ENCODE measurements at places on chromosomes 5 and 9.

GRCh38 chr5:146007989-146008388 lies 71.6 kb downstream of the SH3RF2 start:
- no peak for DNase-seq

GRCh38 chr9:97763874-97764273 lies 66.7 kb upstream of the XPA start:
- DNase-seq, result no peak

DNA sequence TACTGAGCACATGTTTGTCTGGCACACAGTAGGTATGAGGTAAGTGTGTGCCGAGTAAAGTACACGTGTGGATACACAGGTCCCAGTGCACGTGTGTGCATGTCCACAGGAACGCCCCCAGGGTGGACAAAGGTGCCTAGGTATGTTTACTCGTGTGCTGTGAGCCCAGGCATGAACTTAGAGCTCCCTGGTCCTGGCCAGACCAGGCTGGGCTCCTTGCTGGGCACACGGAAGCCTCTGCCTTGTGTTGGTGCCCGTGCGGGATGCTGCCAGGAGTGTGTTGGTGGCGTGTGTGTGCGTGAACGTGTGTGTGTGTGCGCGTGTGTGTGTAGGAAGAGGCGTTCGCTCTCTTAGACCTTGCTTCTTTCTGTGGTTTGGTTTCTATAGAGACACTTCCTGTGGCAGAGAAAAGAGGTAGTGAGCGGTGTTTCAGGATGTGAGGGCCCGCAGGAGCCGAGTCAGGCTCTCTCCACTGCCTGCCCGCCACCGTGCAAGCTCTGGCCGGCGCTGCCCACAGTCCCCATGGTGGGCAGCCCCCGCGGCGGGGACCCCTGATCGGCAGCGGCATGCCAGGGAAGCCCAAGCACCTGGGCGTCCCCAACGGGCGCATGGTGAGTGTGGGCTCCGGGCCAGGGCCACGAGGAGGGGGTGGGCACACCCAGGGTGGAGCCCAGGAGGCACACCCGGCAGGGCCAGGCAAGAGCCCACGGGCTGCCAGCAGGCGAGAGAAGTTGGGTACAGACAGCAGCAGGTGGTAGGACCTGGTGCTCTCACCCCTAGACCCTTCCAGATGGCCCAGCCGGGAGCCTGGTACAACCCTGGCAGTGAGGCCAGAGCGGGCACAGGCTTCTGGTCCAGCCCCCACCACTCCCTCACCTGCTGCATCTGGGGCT lies at the start of gene RGS14:
Gene RGS14, plus strand, starts transcription at position 466 of the 893 bp plus-strand sequence. Its CDS starts 101 bp downstream, at position 567.
- peak; percentile 5 for DNase-seq

DNA sequence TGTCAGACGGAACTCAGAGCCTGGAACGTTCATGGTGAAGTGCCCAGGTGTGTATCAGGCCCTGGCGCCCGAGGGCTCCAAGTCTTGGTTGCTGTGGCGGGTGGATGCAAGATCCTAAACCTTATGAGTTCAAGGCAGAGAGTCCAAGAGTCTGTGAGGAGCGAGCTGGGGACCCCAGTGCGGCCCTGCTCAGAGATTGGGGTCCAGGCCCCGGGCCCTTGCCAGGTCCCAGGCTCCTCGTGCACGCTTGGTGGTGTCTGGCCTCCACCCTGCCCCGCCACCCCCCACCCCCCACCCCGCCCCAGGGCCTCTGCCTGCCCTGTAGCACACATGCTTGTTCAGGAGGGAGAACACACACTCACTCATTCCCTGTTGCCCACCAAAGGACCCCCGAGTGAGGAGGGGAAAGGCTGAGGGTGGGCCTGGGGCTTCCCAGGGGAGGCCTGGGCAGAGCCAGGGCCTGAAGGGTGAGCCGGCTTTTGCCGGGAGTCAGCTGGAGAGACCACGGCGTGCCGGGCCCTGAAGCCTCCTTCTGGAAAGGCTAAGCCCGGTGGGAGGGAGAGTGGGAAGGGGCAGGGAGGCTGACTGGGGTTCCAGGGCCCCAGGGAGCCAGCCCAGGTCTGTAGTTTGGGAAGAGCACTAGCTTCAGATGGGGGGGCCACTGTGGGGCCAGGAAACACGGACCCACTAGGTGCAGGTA lies 37.1 kb downstream of the FAM163B start:
- no peak for DNase-seq

DNA sequence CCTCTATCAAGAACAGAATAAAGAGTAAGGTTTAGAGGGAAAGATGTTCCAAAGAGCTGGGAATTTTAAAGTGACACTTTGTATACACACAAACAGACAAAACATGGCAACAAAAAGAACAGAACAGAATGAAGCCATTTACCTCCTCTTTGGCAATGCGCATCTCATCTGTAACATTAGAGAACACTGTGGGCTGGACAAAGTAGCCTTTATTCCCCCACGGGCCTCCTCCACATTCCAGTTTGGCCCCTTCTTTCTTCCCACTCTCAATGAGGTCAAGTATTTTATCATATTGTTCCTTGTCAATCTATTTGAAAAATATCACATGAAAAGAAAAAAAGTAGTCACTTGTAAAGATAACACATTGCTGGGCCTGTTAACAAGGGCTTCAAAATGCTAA lies 41.0 kb downstream of the ALDH1A1 start:
- no peak for DNase-seq

DNA sequence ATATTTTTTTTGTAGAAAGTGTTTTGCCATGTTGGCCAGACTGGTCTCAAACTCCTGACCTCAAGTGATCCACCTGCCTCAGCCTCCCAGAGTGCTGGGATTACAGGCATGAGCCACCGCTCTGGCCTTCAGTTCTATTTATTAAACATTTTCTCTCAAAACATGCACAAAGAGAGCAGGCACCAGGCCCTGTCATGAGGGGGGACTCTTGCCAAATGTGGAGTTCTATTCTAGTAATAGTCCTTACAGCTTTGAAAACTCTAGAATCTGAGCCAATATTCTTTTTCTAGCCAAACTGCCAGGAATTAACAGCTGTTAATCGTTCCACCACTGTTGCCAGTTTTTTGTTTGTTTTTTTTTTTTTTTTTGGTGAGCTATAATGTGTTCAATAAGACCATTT lies 124.6 kb downstream of the TARS1 start:
- no peak for DNase-seq

DNA sequence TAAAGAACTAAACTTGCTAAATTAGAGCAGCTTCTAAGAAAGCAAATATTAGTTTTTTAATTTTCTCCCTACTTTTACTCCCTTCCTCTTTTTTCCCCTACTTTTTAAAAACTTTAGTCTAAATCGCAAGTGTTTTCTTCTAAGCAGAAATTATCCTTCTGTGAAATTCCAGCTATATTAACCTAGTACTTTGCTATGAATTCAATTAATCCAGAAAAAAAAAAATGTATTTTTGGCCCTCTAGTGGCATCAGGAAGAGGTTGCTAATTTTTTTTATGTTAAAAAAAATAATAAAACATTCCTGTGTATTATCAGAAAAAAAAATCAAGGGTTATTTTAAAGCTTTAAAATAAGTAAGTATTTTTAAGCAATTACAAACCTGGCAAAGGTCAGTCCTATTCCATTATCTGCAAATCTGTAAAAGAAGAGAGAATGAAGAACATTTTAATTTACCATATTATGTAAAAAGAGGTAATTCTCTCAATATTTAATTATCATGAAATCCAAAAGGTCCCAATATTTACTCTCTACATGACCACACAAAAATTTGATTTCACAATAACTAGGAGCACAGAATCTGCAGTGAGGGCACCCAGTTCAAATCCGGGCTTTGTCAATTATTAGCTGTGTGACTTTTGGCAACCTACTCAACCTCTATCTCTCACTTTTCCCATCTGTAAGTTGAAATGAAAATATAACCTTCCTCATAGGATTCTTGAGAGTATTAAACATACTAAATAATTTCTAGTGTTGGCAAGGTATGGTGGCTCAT lies 52.0 kb downstream of the CEMIP2 start:
- no peak for DNase-seq

- no peak for DNase-seq
These were observed 53.9 kb downstream of the RFX3 start for GRCh38 chr9:3471883-3472282.

GRCh38 chr9:135480071-135480939 lies 723 bp downstream of the PPP1R26 start:
- no peak for DNase-seq

DNA sequence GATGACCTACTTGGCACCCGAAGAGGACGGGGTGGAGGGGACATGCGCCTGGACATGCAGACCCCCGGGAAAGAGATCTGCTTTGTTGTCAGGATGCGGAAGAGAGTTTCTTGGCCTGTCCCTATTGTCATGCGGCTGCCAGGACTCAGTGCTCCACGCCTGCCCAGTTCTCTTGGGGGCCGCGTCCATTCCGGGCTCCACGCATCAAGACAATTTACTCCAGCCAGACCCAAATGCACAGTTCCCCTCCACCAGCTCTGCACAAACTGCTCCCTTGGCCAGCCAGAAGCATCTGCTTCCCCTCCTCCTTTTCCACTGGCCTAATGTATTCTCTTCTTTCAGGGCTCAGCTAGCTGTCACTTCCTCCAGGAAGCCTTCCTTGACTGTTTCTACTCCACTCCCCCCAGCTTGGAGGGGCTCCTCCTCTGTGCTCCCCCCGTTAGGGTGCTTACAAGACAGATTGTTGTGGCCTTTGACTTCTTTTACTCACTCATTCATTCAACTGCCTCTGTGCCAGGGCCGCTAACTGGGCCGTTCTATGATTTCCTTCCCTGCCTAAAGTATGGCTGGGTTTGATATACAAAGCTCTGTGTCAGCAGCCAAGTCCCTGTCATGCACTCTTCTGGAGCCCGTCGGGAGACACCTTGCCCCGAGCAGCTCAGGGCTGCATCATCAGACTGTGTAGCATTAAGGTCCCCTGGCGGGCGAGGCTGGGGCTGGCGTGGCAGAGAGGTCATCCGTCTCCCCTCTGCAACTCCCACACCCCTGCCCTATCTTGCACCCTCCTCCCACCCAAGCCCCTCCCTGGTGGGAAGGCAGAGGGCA lies 6.6 kb downstream of the FIBCD1 start:
- DNase-seq, result no peak

DNA sequence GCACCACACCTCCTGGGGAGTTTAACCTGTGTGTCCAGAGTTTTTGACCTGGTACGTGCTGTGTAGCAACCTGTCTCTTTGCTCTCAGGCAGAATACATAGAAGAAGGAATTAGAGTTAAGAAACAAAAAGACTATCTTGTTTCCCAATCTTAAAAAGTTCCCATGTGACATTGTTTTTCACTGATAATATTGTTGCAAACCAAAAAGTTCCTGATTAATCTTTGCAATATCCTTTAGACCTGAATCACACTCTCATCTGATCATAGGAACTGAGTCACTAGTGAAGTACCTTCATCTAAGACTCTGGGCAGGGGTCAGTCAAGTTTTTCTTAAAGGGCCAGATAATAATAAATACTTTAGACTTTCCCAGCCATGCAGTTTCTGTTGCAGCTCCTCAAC lies 35.1 kb downstream of the BASP1 start:
- DNase-seq, result no peak

- no peak for DNase-seq
These were observed 2.7 kb downstream of the TNC start for GRCh38 chr9:115115117-115115880.

DNA sequence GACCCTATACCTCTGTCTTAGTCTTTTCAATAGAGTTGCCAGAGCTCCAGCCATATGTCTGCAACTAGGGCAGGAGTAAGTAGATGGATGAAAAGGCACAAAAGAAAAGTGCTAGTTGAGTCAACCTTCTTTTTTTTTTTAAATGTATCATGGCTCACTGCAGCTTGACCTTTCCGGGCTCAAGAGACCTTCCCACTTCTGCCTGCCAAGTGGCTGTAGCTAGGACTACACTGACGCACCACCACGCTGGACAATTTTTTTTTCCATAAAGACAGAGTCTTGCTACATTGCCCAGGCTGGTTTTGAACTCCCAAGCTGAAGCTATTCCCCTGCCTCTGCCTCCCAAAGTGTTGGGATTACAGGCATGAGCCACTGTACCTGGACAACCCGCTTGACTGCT lies 27.3 kb downstream of the FOXE1 start:
- DNase-seq, result no peak

DNA sequence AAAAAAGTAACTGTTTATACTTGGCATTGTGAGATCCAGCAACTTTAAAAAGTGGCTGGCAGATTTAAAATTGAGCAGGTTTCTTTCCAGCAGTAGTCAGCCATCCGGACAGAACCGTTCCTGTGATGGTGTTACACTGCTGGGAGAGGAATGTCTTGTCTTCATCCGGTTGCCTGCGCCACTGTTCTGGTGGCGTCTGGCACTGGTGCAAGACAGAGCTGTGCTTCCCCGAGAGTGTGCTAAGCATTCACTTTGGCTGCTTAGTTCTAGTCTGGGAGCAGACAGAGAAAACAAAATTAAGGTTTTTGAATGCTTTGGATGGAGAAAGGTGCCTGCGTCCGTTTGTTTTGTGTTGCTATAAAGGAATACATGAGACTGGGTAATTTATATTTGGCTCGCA lies 35.5 kb upstream of the CREBRF start:
- DNase-seq, result peak; percentile 46

DNA sequence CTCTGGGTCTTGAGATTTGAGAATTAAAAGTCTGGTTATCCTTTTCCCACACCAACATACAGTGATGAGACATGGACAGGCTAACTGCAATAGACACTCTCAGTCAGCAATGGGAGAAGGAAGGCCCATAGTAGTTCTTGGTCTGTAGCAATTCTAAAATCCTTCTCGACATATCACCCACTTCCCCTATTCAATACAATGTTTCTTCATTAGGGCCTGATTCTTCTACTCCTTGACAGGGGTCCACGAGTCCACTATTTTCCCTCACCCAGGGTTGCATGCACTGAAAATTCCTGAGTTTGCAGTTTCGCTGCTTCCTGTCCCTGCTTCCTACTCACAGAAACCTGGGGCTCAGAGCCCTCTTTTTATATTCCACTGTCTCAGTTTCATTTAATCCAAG lies 402.8 kb downstream of the MAT2B start:
- no peak for DNase-seq

- no peak for DNase-seq
These were observed 7.4 kb downstream of the C5orf46 start for GRCh38 chr5:147898875-147899401.

DNA sequence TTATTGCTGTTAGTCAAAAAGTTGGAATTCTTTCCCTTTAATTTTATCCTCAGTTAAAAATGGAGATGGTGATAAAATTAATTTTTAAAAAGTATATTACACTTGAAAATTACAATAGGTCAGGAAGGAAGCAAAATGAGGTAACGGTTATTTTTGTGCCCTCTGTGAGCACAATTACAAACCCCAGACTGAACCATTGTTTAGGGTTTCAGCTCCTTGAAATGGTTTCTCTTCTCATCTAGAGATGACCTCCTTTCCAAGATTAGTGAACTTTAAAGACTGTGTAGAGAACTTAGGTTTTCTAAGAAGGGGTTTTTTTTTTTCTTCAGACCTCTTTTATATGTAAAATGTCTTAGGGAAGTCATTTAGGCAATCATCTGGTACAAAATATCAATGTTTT lies 126.2 kb upstream of the CHD1 start:
- no peak for DNase-seq

- DNase-seq, result no peak
These were observed 93.1 kb downstream of the OLFM1 start for GRCh38 chr9:135180586-135180985.

DNA sequence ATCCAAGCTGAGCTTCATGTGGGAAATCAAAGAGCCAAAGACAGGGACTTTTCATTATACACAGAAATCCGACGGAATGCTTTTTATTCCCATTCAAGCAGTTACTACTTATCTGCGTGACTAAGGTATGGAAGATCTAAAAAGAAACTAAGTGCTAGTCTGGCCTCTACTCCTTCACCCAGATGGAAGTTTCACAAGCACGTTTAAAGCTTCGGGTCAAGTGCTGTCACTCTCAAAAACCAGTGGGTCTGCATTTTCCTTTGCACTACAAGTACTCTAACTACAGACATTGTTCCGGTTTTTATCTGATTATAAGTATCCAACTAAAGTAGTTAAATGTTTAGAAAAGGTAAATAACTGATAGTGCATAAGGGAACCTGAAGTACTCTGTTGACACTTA lies 13.7 kb upstream of the MTAP start:
- no peak for DNase-seq

GRCh38 chr9:61665829-61666228 lies 476.0 kb downstream of the SPATA31A7 start:
- no peak for DNase-seq

Measured in anterior cingulate cortex (tissue), 58 donors.